ENCODE measurements at places on chromosomes 2 and 18. TPM values are rescaled to one million over a fixed set of nuclear protein-coding genes. Genes with fewer than 3 reads are reported as not detected.
A peak's percentile ranks its signal among the peaks of the same experiment; 100 is the strongest.

GRCh38 chr2:98701230-98701629 lies 29.7 kb downstream of the MGAT4A start:
- H3K4me3 ChIP-seq, result no peak overlapping the region
- peaks cover 44% of the 10 kb centered on the region for H3K4me1 ChIP-seq
- peak overlapping the region; percentile 85 for H3K27ac ChIP-seq
- no peak for DNase-seq
- H3K27me3 ChIP-seq, result no peaks in the 10 kb centered on the region

DNA sequence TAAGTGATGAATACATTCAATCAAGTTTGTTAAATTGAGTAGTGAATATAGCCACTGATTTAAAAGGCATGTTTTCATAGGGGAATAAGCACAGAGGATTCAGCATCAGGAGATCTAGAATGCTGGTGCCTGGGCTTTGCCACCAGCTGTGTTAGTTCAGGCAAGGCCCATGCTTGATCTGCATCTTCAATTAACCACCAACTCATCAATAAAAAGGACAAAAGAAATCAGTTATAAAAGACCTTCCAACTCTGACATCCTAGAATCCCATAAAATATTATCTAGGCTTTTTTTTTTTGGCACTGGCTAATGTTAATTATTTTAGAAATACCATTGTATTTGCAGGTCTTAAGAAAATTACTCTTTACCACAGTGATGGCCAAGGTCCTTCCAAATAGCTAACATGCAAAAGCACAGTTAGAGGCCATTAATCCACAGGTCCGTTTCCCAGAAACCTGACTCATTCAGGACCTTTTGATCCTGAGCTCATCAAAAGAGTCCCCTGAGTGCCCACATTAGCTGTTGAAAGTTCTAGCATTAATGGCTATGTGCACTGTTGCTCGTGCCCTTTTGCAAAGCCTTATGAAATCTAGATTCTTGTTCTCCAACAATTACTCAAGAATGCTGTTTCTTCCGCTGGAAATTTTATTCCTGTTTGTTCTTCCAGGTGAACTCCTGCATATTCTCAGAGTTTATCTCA lies 170.0 kb downstream of the CYRIA start:
- H3K27me3 ChIP-seq, result no peaks in the 10 kb centered on the region
- no peaks in the 10 kb centered on the region for H3K36me3 ChIP-seq
- no peak overlapping the region for H3K27ac ChIP-seq
- no peaks in the 10 kb centered on the region for H3K4me1 ChIP-seq
- no peak overlapping the region for H3K4me3 ChIP-seq

DNA sequence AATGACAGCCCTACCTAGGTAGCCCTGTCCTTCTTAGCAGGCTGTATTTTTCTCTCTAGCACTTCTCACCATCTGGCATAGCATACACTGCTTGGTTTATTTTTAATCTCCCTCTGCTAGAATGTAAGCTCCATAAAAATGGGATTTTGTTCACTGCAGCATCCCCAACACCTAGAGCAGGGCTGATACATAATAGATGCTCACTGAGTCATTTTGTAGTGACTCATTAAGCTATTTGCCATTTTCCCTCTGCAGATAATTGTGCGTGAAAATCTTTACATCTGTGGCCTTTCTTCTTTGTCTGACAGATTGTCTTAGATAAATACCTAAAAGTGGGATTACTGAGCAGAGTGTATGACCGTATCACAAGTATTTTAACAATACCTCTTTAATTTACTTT lies 82.5 kb downstream of the CERS6 start:
- no peaks in the 10 kb centered on the region for H3K36me3 ChIP-seq
- peaks cover 3% of the 10 kb centered on the region for H3K4me1 ChIP-seq
- DNase-seq, result no peak
- no peak overlapping the region for H3K27ac ChIP-seq

DNA sequence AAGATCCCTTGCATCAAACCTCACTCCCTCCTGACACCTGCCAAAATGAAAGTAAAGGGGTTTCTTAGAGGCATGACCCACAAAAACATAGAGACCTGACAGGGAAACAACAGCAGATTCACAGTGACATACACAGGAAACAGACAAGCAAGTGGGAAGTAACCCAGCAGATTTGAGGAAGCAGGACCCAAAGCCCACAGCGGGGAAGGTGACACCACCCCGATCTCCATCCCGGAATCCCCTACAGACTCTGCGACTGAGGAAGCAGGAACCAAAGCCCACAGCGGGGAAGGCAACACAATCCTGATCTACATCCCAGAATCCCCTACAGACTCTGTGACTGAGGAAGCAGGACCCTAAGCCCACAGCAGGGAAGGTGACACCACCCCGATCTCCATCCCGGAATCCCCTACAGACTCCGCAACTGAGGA lies 21.6 kb downstream of the CIB4 start:
- H3K4me3 ChIP-seq, result no peak overlapping the region
- no peaks in the 10 kb centered on the region for H3K4me1 ChIP-seq
- H3K27ac ChIP-seq, result no peak overlapping the region

HOXD10 gene
- total RNA-seq, result not detected

- H3K4me1 ChIP-seq, result no peaks in the 10 kb centered on the region
- no peak overlapping the region for H3K27ac ChIP-seq
- H3K27me3 ChIP-seq, result no peaks in the 10 kb centered on the region
- H3K4me3 ChIP-seq, result no peak overlapping the region
- no peak for DNase-seq
Measured at GRCh38 chr2:150371044-150371818, 116.2 kb downstream of the RND3 start.

GRCh38 chr2:241324775-241325174 lies 9.1 kb downstream of the SEPTIN2 start:
- H3K36me3 ChIP-seq, result peaks cover 47% of the 10 kb centered on the region
- H3K27me3 ChIP-seq, result no peaks in the 10 kb centered on the region
- no peak for DNase-seq
- no peak overlapping the region for H3K27ac ChIP-seq

LYG2 gene
- not detected for total RNA-seq

MYO5B gene
- total RNA-seq, result 0.88 TPM

All from psoas muscle (tissue), 8 donors.